ENCODE measurements at places on chromosomes 7 and 10. TPM values are rescaled to one million over a fixed set of nuclear protein-coding genes. Genes with fewer than 3 reads are reported as not detected.

The IGFBP1 gene
- total RNA-seq = 3.0 TPM

The PNLIPRP2 gene
- total RNA-seq = not detected

The FAM241B gene
- 1.9 TPM for total RNA-seq

The ERVW-1 gene
- total RNA-seq = not detected

DNA sequence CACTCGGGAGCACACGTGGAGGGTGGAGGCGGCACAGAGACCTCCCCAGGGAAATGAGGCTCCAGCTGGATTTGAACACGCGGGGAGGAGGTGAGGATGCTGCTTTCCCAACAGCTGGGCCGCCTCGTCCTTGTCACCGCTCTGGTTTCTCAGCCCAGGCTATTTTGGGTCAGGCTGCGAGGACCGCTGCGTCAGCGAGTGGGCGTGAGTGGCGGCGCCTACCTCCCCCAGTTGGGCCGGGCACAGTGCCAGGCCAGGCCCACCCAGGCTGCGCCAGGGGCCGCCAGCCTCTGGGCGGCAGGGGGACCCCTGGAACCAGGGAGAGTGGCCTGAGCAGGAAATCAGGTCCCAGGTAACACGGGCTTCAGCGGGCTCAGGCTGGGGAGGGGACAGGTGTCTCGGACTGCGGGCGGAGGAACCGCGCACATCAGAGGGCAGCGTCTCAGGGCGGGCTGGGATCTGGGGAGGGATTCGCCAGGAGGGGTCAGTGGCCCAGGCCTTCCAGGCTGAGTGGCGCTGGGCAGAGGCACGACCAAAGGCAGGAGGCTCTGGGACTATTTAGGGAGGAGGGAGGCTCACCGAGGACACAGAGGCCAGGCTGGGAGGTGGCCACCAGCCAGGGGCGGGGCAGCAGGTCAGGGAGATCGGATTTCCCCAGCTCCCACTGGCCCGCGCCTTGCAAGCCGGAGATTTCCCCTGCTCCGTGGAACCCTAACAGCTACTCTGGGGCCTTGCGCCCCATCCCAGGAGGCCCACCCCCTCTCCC lies 125.2 kb upstream of the RET start:
- DNase-seq = peak; percentile 8

- peak; percentile 35 for DNase-seq
Observed at GRCh38 chr7:151631953-151632749, 112.5 kb upstream of the RHEB start.

GRCh38 chr10:110985497-110986275 lies 66.3 kb downstream of the SHOC2 start:
- DNase-seq = no peak

DNA sequence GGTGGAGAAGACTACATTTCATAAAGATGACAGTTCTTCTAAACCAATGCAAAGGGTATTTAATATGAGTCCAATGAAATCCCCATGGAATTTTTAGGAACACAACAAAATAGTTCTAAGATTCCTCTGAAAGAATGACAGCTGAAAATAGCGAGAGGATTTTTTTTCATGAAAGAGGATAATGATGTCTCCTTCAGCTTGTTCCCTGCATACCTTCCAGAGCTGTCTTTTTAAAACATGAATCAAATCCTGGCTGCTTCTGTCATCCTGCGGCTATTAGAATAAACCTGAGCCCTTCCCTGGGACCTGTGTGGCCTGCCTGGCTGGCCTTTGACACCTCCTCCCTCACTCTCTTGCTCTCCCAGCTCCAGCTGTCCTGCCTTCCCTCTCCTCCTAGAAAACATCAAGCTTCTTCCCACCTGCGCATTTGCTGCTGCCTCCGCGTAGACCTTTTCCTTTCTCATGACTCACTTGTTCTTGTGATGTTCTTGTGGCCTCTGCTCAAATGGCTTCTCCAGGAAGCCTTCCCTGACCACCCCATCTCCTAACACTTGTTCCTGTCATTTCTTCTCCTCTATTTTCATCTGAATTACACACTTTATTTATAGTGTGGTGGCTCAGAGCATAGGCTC lies 57.4 kb downstream of the EEPD1 start:
- no peak for DNase-seq

- no peak for DNase-seq
Observed at GRCh38 chr7:137519947-137520346, 176.4 kb upstream of the PTN start.

- DNase-seq = no peak
Observed at GRCh38 chr7:45401851-45402250, 172.3 kb upstream of the ADCY1 start.

DNA sequence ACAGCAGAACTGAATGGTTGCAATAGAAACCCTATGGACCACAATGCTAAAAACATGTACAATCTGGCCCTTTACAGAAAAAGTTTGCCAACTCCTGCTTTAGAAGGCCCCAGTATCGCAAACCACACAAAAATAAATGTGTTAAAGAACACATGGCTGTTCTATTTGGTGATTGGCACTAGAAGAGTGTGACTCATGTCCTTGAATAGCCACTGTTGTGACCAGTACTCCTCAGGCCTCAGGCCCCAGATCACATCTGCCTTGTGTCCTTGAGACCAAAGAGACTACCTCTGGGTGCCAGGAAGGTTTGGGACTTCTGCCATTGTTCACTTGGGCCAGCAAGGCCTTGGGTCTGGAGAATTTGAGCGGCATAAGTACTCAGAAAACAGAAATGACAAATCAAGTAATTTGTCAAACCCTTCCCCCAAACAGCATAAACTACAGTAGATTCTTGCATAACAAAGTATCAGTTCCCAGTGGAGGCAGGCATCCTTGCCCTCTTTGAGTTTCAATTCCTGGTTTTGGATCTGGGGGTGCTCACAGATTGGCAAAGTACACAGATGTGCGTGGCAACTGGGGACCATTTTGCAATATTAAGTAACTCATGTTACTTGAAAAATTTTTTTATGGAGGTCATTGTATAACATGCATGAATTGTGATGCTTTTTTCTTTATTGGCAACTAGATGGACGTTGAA lies 50.2 kb downstream of the MTURN start:
- no peak for DNase-seq

DNA sequence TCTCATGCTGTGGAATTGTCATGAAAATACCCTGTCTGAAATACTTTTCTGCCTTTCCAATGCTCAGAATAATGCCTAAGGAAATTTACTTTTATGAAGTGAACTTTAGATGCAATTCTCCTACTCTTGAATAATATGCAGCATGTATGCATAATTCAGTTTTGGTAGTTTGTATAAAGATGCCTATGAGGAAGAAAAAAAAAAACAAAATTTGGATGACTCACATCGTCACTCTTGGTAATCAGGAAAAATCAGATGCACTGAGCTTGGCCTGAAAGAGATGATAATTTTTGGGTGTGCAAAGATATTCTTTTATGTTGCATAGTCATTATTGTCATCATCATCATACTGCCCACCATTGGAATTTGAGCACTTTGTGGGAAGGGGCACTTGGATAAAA lies 382.1 kb downstream of the ANKRD7 start:
- no peak for DNase-seq

- DNase-seq = no peak
Observed at GRCh38 chr7:100175296-100175935, 1.8 kb downstream of the GPC2 start.

DNA sequence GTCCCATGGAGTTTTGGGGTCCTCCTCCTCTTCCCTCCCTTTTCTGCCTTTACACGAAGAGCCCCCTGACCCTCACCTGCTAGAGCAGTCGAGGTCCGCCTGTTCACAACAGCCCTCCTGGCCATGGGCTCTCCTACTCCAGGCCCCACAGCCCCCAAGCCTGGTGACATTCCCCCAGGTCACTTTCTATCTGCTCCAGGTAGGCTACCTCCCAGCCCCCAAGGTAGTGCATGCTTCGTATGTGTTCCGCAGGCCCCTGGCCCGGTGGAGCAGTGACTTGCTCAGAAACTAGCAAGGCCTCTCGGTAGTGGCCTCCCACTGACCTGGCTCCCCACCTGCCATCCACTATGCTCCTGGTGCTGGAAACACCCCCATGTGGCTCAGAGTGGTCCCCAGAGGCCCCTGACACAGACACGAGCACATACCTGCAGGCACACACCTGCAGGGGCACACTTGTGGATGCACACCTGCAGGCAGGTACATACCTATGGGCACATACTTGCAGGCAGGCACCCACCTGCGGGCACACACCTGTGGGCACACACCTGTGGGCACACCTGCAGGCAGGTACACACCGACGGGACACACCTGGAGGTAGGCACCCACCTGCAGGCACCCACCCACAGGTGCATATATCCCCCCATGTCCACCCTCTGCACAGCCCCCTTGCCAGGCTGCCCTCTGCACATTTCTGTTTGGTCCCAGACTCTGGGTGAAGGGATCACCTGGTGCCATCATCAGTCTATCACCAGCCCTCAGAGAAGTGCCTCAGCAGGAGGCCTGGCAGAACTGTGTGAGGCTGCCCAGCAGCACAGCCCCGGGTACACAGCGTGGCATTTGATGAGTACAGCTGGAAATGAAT lies 322.5 kb downstream of the PTPRN2 start:
- DNase-seq = no peak

DNA sequence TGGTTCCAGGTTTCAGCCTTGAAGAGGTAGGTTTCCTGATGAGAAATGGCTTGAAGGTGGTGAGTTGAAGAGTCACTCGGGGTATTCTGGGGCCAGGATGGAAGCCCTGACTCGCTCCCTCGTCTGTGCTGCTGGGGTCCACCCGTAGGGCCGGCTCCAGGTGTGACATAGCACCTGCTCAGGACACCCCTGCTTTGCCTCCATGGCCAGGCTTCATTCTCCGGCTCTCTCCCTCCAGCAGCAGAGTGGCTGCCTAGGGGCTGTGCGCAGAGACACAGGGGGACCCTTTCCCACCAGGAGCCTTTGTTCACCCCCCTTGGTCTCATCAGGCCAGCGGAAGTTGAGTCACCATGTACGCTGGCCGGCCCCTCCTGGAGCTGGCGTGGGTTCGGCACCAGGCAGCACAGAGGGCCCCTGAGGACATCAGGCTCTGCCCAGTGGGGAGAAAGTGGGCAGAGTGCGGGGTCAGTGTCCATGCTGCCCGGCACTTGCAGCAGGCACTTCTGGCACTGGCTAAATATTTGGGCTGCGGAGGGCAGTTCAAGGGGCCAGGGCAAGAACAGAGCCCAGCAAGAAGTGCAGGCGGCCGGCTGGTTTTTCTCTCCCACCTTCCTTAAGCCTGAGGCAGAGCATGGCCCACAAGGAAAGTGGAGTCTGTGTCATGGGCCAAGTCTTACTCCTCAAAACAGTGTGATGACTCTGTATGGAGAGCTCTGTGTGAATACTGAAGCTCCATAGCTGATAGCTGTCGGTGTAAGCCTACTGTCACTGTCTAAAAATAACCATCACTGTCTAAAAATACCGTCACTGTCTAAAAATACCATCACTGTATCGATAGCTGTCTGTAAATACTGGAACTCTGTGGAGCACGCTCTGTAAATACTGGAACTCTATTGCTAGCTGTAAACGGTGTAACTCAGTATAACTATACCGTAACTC lies 3.7 kb upstream of the PRKAR1B start:
- no peak for DNase-seq

DNA sequence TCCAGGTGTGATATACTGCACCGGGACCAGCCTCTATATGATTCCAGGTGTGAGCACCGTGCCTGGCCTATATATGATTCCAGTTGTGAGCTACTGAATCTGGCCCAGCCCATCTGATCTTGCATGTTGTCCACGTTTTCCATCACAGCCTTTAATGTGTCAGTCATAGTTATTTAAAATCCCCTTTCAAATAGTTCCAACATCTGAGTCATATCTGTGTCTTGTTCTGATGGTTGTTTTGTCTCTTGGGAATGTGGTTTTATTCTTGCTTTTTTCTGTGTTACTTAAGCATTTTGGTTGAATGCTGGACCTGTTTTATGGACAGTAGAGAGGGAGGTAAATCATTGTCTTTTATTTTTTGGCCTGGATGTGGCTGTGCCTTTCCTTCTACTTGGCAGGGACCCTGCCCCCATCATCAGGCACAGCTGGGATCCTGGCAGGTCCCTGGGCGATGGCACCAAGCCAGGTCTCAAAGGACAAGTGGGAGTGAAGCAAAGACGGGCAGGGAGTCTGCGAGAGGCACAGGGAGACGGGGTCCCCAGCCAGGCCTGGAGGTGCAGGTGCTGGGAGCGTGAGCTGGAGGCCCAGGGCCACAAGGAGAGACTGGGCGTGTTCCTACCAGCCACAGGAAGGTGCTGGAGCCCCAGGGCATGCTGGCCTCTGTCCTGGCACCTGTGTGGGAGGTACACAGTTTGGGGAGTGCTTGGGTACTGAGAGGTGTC lies 94.7 kb downstream of the DYNC2I1 start:
- DNase-seq = no peak

DNA sequence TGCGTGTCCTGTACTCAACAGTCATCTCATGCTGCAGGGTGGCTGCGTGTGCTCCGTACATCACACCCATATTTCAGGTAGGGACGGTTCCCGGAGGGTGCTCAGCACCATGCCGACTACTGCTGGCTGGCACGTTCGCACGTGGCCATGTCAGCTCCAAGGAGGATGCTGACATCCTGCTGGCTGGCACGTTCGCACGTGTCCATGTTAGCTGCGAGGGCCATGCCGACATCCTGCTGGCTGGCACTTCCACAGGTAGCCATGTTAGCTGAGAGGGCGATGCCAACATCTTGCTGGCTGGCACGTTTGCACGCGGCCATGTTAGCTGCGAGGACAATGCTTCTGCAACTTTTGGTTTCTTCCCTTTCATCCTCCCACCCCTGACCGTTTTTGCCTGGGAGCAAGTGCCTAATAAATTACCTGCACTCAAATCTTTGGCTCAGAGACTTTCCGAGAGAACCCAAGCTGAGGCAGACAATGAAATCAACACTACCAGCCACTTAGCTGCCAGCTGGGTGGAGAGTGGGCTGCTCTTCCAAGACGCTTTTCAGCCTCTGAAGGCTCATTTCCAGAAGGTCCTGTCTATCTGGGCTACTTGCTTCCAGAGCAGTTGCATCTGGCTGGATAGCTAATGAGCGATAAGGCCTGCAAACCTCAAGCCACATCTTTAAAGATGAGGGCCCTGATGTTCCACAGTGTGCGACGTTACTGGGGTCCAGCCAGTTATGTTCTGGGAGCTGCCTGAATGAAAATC lies 104.6 kb downstream of the WDR37 start:
- no peak for DNase-seq

All from omental fat pad (tissue), 4 donors.